Activated CD8-positive, alpha-beta memory T cell treated with anti-CD3 and anti-CD28 coated beads, Interleukin-2, amount 10 ng/mL, durations not matched to agents 7 days and 5 days (primary cell): ENCODE measurements at places on chromosomes 4 and X. TPM values are rescaled to one million over a fixed set of nuclear protein-coding genes. Genes with fewer than 3 reads are reported as not detected.

DNA sequence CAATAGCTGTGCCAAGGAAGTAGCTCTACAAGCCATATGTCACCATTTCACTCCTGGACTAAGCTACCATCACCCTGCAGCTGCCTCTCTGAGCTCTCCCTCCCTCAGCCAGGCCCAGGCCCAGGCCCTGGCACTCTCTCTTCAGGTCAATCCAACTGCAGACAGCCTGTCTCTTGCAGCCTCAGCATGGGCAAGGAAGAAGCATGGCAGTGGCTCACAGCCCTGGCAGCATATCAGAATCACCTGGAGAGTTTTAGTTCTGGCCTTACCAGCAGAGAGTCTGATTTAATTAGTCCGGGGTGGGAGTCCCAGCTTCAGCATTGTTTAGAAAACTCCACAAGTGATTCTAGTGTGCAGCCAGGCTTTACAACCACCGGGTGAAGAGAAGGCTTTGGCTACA, 31.5 kb downstream of the NALF2 start:
- DNase-seq = no peak

The HERC5 gene
- 118 TPM for total RNA-seq

DNA sequence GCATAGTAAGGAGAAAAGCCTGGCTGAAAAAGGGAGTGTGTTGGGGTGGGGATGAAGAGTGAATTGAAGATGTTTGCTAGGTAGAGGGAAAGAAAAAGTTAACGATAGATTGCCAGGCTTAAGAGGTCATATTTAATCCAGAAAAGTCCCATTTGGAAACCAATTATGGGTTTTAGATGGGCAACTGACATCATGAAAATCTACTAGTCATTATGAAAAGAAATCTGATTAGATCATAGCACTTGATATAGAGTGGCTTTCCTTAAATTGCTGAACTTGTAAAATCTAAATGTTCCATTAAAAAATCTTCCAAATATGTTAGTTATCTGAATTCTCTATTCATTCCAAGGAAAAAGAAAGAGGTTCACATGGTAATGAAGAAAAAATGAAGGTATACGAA, 37.5 kb upstream of the IL21 start:
- DNase-seq = no peak

The SEPTIN11 gene
- 33.3 TPM for total RNA-seq

DNA sequence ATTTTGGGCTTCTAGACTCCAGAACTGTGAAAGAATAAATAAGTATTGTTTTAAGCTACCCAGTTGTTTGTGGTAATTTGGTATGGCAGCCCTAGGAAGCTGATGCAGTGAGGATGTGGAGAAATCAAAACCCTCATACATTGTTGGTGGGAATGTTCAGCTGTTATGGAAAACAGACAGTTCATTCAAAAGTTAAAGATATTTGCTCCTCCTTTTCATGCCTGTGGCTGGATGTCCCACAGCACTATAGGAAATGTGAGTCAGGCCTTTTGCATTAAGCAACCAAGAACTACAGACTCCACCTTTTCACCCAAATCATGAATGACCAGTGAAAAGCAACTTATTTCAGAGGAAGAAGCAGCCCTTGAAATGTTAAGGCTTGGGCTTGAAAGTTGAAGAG, 6.7 kb downstream of the BBS12 start:
- no peak for DNase-seq

GRCh38 chr4:108453366-108453765, 167.0 kb upstream of the RPL34 start:
- no peak for DNase-seq

GRCh38 chr4:173145131-173145530, 23.5 kb upstream of the GALNT7 start:
- no peak for DNase-seq

The RAB33A gene
- 41.1 TPM for total RNA-seq

The CYP2U1 gene
- total RNA-seq = 3.7 TPM

DNA sequence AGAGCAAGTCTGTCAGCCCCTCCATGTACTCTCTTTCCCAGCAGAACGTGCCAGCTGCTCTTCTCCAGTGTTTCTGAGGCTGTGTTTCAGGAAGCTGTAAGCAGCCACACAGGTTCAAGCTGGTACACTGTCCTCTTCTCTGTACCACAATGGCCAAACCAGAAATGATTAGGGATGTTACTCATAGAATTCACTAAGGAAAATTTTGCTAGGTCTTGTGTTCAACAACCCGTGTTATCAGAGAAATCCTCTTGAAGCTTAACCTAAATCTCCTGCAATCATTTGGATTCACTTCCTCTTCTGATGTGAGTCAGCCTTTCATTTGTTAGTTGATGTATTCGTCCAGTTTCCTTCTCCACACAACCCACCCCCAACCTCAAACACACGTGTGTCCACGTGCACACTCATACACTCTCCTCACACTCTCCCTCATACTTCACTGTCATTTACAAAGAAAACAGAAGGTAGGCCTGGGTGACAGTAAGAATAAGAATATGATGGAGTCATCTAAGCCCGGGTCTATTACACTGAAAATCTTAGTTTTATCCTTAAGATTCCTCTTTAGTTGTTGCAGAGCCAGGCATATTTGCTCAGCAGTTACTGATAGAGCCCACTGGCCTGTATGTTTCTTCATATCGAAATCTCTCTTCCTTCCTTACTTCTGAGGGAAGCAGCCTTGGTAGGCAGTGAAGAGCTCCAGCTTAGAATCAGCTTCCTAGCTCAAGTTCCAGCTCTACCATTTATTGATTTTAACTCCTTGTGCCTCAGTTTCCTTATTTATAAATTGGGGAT, 63.4 kb downstream of the DCUN1D4 start:
- no peak for DNase-seq

The NLGN4X gene
- not detected for total RNA-seq

GRCh38 chr4:146124023-146124680, 51.4 kb upstream of the LSM6 start:
- DNase-seq = no peak

The TRIM61 gene
- 2.2 TPM for total RNA-seq

The LAGE3 gene
- 39.0 TPM for total RNA-seq

The UGT2B10 gene
- total RNA-seq = not detected

DNA sequence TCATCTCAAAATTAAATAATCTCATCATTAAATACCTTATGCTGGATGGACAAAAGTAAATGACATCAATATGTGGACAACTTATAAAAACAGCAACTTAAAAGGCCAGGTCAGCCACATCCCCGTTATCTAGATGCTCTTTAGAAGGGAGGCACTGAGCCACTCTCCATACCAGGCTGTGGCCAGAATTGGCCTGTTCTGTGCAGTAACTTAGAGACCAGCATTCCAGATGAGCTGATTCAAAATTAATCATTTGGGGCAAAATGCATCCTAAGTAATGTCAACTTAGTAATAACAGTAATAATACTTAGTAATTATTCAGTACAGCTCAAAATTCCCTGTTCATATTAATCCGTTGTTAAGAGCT, 373.6 kb downstream of the FBXW7 start:
- DNase-seq = no peak

DNA sequence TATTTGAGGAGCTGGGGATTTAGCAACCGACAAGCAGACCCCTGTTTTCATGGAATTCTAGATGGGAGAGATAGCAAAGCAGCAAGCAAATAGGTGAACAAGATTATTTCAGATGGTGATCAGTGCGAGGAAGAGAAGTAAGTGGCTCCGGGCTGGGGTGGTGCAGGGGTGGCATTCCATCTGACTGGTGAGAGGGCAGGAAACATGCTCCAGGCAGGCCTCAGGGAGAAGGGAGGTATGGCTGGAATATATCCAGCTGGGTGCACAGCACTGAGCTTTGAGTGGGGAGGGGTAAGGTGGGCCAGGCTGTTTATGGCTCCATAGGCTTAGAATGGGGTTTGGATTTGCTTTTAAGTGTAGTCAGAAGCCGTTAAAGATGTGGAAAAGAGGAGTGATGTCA, 21.2 kb downstream of the PTTG2 start:
- DNase-seq = no peak

GRCh38 chrX:71215338-71215912, 7.6 kb upstream of the GJB1 start:
- DNase-seq = no peak

DNA sequence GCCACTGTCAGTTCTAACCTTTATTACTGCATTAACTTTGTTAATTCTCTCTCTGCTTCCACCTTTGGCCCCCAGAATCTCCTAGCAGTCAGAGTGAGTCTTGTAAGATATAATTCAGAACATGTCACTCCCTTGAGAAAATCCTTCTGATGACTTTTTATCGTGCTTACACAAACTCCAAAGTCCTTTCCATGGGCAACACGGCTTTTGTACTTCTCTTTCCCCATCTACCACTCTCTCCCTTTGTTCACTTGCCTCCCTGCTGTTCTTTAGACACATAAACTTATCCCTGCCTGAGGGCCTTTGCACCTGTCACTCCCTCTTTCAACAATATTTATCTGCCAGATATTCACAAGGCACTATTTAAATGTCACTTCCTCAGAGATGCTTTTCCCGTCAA, 64.8 kb downstream of the MAOB start:
- DNase-seq = no peak

- DNase-seq = no peak
Measured at GRCh38 chrX:40062525-40063155, 35.1 kb downstream of the BCOR start.

DNA sequence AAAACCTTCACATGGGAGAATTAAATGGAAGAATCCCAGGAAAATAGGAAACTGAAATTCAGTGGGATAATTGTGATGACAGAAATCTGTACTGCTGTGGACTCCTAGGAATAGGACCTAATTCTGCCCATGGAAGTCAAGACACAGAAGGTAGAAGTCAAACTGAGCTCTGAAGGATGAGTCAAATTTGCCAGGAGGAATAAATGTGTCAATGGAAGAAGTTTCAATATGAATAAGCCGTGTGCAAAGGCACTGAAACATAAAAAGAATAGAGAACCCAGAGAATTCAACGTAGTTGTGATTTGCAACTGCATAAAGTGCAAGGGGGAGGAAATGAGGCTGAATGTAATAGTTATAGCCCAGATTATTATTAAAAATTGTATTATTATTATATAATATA, 11.6 kb downstream of the ENAM start:
- no peak for DNase-seq

GRCh38 chr4:36321176-36321575, 39.8 kb downstream of the DTHD1 start:
- DNase-seq = no peak
